ENCODE measurements at places on chromosomes 2 and 18. TPM values are rescaled to one million over a fixed set of nuclear protein-coding genes. Genes with fewer than 3 reads are reported as not detected.
A peak's percentile ranks its signal among the peaks of the same experiment; 100 is the strongest.

Gene TSPYL6
- polyA plus RNA-seq, result not detected

Gene RTP5
- polyA plus RNA-seq, result not detected

Gene SPATA3
- polyA plus RNA-seq, result not detected

DNA sequence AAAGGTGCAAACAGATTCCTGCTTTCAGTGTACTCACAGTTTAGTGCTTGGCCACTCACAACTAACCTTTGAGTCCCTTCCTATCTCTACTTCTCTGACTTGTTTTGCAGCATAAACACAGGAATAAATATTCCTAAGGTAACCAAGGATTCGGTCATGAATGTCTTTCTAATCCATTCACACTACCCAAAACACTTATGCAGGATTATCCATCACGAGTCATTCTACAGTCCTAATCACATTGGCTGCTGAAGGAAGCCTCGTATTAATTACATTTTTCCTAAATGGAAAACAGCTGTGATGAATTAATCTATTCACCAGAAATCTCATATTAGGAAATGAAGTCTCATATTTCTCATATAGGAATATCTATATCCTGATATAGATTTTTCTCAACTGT lies 16.3 kb downstream of the RDH14 start:
- no peak for DNase-seq

Gene DNPEP
- polyA plus RNA-seq, result 79.0 TPM

DNA sequence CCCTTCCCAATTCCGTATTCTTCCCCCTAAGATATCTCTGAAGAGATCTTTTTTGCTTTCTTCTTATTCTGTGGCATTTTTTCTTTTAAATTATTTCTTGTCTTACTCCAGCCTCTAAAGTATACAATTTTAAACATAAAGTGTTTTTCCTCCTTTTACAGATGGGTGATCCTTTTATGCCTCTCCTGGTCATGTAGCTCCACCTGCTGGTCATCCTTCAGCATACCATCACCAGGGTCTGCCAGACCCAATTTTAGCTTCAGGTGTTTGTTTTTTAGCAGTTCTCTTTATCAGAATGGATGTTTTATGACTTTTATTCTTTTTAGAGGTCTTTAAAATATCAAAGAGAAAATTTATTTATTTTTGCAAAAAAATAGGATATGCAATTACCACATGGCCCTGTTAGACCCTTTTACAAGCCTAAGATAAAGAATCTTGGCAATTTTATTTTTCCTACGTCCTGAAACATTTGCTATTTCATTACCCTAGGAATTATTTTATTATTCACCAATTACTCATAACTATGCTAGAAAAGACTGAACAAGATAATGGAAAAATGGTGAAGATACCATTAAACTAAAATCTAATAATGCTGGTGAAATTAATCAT lies 55.5 kb downstream of the PIGN start:
- DNase-seq, result peak; percentile 81

GRCh38 chr2:109268916-109269315 lies 139.9 kb downstream of the SH3RF3 start:
- no peak for DNase-seq

Gene FIGN
- polyA plus RNA-seq, result 1.4 TPM

- DNase-seq, result no peak
Observed at GRCh38 chr2:222399038-222399783, 25.1 kb upstream of the SGPP2 start.

DNA sequence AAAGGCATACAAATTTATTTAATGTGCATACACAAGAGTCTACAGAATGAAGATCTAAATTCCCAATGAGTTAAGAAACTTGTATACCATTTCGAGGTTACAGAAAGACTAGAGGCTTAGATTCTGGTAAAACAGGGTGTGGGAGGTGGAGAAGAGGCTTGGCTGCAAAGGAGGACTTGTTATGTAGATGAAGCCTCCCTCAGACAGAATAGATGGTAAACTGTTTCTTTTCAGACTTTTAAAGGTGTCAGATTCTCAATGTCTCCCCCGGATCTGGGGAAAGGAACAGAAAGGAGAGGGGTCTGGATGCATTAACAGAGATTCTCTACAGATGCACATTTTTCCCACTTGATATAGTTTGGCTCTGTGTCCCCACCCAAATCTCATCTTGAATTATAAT lies 126.0 kb downstream of the ST6GAL2 start:
- DNase-seq, result no peak

GRCh38 chr2:20608666-20609348 lies 42.1 kb downstream of the HS1BP3 start:
- DNase-seq, result no peak

DNA sequence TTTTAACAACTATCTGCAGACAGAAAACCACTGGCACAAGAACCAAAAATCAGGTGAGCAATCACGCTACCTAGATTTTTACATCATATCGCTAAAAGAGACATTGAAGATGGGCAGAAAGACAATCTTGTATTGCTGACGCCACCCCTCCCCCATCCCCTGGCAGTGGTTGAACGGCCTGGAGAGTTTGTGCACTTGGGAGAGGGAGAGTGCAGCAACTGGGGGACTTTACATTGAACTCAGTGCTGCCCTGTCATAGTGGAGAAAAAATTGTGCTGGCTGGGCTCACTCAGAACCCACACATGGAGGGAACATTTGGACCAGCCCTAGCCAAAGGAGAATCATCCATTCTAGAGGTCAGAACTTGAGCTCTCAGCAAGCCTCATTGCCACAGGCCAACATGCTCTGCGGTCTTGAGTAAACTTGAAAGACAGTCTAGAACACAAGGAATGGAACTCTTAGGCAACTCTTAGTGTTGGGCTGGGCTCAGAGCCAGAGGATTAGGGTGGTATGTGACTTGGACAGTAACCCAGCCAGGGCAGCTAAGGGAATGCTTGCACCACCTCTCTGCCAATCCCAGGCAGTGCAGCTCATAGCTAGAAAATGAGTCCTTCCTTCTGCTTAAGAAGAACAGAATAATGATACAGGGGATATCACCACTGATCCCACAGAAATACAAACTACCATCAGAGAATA lies 220.0 kb upstream of the CYP26B1 start:
- DNase-seq, result peak; percentile 77

Gene SERPINB12
- polyA plus RNA-seq, result not detected

Gene NT5C1B
- polyA plus RNA-seq, result 0.22 TPM

Gene CRYGC
- 1.3 TPM for polyA plus RNA-seq

DNA sequence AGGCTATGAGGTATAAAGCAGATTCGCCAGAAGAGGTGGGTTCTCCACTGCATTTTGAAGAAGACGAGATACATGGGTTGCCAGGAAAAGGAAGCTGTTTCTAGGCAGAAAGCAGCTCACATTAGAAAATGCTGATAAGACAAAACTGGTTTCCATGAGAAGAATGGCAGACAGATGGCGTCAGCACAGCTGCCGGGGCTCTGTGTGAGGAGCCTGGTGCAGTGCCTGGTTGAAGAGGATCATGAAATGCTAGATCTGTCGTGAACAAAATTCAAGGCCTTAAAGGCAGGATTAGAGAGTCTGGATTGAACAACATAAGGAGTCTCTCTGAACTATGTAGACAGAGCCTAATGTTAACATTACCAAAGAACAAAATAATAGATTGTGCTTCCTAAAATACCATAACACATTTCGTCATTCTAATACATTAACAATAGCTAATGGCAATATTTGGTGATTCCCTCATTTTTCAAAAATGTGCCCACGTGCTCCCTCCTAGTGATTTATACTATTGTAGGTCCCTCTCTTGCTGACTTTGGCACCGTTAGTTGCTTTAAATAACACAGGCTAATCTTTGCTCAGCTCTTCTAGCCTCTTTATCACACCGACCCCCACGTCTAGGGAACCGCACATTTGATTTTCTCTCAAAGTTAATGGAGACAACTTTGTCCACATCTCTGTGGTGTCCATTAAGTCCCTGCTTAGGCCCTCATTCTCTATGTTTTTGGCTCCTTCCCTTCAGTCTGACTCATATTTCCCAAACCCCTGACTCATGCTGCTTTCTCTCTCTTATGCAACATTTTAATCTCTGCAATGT lies 38.2 kb downstream of the EFEMP1 start:
- peak; percentile 38 for DNase-seq

DNA sequence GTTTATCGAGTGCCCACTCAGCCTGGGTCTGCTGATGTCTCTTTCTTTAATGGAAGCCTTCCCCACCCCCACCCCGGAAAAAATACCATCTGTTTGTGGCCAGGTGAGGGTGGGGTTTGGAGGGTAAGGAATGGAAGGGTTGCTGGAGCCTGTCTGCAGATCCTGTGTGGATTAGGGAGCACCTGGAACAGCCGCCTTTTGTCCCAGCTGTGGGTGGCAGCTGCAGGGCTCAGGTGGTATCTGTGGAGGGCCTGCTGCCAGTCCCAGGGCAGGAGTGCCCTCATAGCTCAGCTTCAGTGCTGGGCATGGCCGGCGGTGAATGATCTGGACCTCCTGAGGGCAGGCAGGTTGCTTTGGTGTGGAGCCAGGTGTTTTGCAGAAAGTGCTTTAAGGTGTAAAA lies 45.3 kb downstream of the IMPA2 start:
- DNase-seq, result no peak

- DNase-seq, result no peak
Observed at GRCh38 chr2:64128943-64129391, 15.3 kb downstream of the PELI1 start.

DNA sequence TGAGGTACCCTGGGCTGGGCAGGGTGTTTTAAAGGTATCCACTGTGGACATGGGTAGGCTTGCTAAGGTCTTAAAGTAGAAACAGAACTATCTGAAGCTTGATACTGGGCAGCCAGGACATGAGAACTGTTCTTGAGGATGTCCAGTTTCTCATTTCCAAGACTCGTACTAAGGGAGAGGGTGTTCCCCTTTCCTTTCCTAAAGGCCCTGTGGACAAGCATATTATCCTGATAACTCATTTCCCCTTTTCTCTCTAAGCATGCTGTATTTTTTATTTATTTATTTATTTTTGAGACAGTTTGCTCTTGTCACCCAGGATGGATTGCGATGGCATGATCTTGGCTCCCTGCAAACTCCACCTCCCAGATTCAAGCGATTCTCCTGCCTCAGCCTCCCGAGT lies 273.6 kb downstream of the PRKCE start:
- no peak for DNase-seq

DNA sequence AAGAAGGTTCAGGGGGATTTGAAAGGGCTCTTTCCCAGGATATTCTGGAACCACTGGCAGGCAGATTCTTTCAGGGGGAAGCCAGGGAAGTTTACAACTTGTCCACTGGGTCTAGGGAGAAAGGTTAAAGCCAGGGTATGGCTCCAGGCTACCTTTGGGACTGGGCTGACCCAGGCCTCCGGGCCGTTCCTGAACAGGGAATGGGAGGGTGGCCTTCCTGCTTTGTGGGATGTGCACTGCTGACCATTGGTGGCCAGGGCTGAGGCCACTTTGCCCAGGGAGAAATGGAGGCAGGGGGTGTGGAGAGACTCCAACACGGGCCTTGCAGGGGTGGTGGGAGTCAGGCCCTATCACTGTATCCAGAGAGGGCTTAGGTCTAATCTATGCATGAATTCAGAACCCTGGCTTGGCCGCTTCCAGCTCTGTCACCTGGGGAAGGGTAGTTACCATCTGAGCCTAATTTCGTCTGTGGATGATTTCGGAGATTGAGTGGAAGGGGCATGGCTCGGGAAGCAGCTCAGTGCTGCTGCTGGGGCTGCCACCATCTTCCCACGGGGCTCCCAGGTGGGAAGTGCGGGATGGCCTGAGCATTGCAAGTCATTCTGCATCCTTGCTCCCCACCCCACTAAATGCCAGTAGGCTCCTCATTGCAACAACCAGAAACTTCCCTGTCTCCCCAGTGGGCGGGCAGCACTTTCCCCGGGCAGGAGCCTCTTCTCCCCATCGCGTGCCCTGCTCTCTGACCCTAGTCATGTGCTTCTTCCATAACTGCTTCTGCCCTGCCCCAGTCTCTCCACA lies 57.1 kb upstream of the OTOF start:
- no peak for DNase-seq

Gene MC2R
- not detected for polyA plus RNA-seq

GRCh38 chr2:127081826-127082633 lies 24.9 kb downstream of the BIN1 start:
- peak; percentile 52 for DNase-seq

GRCh38 chr2:206158563-206159345 lies 490 bp downstream of the NDUFS1 start:
- DNase-seq, result peak; percentile 31

Gene PARD3B
- 11.5 TPM for polyA plus RNA-seq

GRCh38 chr2:128513961-128514283 lies 195.3 kb upstream of the HS6ST1 start:
- no peak for DNase-seq

Gene TANC1
- 8.3 TPM for polyA plus RNA-seq

- DNase-seq, result no peak
Observed at GRCh38 chr2:231890896-231891513, 35.2 kb downstream of the NPPC start.

DNA sequence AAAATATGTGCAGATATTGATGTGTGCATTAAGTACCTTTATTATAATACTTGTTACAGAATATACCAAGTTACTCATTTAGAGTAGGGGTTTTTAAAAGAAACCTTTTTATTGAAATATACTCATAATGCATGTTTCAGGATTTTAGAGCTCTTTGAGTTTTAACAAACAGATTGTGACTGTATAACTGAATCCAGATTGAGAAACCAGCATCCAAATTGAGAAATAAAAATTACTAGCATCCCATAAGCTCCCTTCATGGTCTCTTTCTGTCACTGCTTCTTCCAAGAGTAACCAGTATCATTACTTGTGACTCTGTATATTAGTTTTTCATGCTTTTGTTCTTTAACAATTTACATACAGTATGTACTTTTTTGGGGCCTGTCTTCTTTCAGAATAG lies 156.9 kb downstream of the UBR3 start:
- DNase-seq, result no peak

Gene DSC1
- polyA plus RNA-seq, result not detected

DNA sequence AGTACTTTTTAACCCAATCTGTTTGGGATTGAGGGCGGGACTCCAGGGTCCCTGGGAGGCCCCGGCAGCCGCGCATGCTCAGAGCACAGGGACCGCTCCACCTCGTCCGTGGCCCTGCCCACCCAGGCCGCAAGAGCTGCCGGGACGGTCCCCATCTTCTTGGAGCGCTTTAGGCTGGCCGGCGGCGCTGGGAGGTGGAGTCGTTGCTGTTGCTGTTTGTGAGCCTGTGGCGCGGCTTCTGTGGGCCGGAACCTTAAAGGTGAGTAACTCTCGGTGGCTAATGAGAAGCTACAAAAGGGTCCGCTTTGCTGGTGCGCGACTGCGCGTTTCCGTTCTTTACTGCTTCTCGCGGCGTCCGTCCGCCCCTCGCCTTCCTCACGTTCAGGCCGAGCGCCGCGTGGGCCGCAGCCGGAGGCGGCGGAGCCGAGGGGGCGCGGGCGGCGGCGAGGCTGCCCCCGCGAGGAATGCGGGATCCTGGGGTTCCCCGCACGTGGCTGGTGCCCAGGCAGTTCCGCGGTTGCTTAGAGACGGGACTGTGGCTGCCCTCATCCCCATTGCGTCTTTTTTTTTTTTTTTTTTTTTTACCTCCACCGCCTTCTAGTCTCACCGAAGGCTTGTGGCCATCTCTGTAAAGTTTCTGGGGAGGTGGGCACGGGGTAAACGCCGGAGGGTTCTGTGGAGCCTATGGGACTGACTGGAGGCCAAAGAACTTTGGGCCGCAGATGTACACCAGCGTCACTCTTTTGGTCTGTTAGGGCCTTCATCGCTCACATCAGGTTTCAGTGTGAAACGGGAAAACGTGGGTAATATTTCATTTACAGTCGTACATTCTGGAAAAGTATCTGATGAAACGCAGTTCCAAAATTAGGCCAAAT lies at the start of gene SSB:
SSB (plus strand) TSS at position 154 of the 875 bp plus-strand sequence. CDS start 2,090 bp downstream, outside the sequence.
- DNase-seq, result peak; percentile 95

- DNase-seq, result no peak
Observed at GRCh38 chr2:223697316-223697891, 95.2 kb upstream of the SCG2 start.

Measured in hepatocyte (in vitro differentiated cells).